ENCODE measurements at places on chromosomes 13 and 19. TPM values are rescaled to one million over a fixed set of nuclear protein-coding genes. Genes with fewer than 3 reads are reported as not detected.

The OR7G1 gene
- total RNA-seq: not detected

The GPC6 gene
- total RNA-seq: not detected

The LAIR1 gene
- 22.2 TPM for total RNA-seq

The PSG6 gene
- not detected for total RNA-seq

The PLPP2 gene
- 0.60 TPM for total RNA-seq

The DIRAS1 gene
- total RNA-seq: 0.40 TPM

The SLC10A2 gene
- not detected for total RNA-seq

The PRSS57 gene
- total RNA-seq: not detected

The ZNF675 gene
- 17.7 TPM for total RNA-seq

The LILRA1 gene
- 2.1 TPM for total RNA-seq

- no peak for DNase-seq
These were observed 1198.5 kb downstream of the EFNB2 start for GRCh38 chr13:105336706-105337576.

GRCh38 chr13:32200741-32201140 lies 114.4 kb downstream of the ZAR1L start:
- DNase-seq: no peak

DNA sequence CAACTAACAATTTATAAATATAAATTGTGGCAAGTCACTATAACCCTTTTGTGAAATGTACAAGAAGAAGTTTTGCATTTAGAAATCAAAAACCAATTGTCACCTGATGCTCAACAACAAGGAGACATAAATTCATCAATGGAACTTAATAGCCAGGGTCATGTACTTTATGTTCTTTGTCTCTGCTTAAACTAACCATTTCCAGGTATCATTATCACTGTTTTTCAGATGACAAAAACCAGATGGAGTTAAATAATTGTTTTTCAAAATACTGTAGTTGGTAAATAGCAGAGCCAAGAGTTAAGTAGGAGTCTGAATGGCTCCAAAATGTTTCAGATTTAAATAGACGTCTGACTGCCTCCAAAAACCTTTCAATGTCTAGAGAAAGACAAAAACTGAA lies 72.3 kb upstream of the MAB21L1 start:
- DNase-seq: no peak

GRCh38 chr19:54646331-54646841 lies 16.1 kb downstream of the LILRB1 start:
- no peak for DNase-seq

- DNase-seq: no peak
These were observed 19.7 kb downstream of the ZNF700 start for GRCh38 chr19:11944656-11945055.

- DNase-seq: no peak
These were observed 17.1 kb downstream of the GAS6 start for GRCh38 chr13:113846636-113847318.

DNA sequence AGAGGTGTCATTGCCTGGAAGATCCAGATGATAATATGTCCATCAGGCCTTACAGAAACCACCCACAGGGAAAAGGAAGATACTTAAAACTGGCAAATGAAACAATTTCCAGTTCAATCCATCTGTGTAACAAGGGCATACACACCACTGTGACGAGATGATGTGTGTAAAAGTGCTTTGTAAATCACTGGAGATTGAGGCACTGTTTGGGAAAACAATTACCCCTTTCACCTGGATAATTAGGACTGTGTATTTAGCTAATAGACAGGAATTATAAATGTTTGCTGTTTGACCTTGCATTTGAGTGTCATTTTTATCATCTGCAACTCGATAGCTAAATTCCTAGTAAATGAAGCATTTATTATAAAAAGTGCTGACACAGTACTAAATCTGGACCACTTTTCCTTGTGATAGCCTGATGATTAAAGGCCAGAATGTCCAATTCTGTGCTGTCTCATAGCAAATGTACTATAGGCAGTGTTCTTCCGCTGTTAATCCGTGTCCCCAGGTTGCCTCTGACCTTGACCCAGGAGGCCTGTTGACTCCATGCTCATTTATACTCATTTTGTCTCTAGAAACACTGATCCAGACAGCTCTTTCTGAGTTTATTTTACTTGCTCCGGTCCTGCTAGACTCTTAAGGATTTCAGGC lies 105.8 kb downstream of the LACC1 start:
- no peak for DNase-seq

DNA sequence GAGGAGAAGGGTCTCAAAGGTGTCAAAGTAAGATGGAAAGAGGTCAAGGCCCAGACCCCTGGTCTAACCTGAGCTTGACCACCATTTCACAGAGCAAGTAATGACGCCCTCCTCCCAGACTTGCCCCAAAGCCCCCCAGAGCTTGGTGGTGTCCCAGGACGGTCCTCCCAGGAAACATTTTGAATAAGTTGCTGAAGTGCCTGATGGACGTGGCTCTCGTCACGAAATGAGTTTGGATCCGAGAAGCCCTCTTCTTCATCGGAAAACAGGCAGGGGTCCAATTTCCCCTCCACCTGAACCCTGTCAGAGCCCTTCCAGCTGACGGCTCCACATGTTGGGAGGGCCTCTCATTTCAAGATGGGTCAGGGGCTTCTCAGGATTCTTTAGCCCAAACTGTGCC lies 54.5 kb upstream of the TPM4 start:
- no peak for DNase-seq

DNA sequence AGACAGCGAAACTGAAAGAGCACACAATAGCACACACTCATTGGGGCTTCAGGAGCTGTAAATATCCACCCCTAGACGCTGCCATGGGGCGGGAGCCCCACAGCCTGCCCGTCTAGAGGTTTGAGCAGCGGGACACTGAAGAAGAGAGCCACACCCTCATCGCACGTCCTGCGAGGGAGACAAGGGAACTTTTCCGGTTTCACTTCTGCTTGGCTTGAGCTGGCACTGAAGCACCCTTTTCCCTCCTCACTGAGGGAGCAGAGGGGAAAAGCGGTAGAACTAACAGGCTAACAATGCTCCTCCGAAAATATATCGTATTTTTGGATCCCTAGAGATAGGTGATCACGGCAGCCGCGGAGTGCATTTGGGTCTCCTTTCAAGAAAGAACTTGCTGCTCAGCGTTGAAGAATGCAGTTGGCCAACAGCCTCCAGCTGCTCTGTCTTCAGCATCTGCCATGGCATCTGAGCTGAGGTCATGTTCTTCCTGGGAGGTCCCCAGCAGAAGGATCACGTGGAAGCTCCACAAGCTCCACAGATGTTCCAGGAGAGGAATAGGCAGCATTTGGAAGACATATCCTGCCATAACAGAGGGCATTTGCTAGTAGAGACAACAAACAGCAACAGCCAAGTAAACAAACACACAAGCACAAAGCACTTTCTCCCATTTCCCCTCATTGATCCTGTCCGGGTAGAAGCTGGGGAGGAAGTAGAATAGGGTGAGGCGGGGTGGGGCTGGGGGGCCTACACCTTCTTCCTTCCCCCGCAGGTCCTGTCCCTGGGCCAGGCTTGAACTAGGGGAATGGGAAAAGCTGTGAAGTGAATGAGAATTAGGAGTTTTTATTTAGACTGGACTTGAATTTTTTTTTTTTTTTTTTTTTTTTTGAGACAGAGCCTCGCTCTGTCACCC lies 44.8 kb upstream of the ALOX5AP start:
- no peak for DNase-seq

GRCh38 chr13:77222909-77223308 lies 104.0 kb downstream of the MYCBP2 start:
- DNase-seq: no peak

GRCh38 chr19:18737954-18738351 lies 53.2 kb downstream of the COMP start:
- no peak for DNase-seq

GRCh38 chr13:89763005-89763404 lies 1584.5 kb upstream of the MIR17HG start:
- no peak for DNase-seq

DNA sequence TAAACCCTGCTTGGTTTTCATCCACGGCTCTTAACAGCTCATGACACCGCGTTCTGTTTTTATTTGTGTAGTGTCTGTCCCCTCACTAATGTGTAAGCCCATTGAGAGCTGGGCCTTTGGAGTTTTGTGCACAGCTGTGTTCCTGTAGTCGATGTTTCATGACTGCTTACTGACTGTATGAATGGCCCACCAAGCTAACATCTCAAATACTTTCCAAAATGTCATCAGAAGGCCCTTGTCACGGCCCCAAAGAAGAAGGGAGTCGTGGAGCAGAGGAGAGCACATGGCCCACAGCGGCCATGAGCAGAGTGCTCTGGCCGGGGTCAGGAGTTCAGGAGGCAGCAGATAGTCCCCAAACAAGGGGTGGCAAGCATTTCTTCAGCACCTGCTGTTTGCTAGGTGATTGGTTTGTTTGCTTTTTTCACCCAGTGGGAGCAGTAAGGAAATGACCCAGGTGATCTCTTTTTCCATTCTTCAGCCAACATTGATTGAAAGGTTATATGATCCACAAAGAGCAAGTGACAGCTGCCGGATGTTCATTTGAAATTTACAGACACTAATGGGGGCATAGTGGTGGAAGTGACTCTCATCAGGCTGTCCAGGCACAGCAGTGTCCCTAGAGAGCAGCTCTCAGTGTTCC lies 315.2 kb downstream of the ATP8A2 start:
- no peak for DNase-seq

- DNase-seq: no peak
These were observed 56.8 kb downstream of the POLR1D start for GRCh38 chr13:27678306-27679040.

- no peak for DNase-seq
These were observed 40.7 kb upstream of the MCF2L start for GRCh38 chr13:112928020-112928971.

- no peak for DNase-seq
These were observed 9.3 kb downstream of the LILRA4 start for GRCh38 chr19:54329476-54330165.

DNA sequence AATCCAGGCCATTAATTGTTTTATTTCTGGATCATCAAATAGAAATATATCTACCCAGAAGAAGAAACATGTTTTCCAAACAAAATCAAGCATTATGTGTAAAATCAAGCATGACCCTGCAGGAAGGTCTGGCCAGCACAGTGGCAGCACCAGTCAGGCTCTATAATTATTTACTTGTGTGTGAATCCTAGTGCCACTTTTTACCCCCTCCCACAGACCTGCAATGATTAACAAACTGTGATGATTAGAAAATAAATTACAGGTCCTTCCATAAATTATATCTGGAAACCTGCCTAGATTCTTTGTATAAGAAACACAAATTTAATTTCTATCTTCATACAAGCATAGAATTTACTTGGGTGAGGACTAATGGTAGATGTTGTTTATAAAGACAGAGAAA lies 186.1 kb downstream of the GPC6 start:
- DNase-seq: no peak

- no peak for DNase-seq
These were observed 868 bp upstream of the UBAC2 start for GRCh38 chr13:99199541-99200431.

DNA sequence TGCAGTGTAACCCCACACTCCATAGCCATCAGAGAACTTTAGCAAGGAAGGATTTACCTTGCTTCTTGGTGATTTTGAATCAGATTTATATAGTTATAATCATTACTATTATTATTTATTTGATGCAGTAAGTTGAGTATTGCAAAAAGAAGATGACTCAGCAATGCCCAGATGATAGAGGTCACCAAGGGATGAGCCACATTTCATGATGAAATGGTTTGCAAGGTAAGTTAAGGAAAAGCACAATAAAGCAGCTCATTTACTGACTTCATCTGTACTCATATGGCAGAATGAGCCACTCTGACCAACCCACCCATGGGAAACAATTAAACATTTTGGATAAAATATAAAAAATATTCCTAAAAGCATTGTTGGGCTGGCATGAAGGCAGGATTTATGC lies 59.1 kb downstream of the AKAP11 start:
- no peak for DNase-seq

DNA sequence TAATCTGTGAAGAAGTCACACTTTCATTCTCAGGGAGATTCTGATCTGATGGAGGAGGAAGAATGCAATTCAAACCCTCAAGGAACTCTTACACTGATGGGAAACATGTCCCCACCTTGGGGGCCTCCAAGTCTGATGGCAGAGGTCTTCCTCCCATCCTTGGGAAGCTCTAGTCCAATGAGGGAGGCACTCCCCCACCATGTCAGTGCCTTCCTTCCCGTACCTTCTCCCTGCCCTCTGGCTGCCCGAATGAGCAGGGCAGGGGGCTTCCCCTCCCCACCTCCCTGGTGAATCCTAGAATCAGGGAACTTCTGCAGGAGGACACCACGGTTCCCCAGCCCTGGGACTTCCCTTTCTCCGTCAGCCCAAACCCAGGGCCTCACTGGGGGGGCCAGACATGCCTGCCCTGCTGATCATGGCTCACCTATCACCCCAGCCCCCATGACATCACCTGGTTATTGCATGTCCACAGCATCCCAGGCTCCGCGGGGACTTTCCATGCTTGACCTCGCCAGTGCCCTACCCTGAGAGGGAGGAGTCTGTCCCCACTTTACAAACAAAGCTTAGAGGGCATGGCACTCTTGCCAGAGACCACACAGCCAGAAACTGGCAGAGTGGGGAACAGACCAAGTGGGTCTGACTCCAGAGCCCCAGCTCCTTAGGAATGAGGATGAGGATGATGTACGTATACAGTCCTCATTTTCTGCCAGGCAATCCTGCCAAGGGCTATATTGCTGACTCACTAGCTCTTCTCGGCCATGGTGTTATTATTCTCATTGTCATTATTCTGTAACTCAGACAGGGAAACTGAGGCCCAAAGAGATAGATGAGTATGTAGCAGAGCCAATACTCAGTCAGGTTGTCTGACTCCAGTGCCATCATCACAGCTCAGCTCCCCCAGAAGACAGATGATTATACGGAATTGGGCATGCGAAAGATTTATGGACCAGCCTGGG lies 9.6 kb upstream of the BCL3 start:
- DNase-seq: no peak

DNA sequence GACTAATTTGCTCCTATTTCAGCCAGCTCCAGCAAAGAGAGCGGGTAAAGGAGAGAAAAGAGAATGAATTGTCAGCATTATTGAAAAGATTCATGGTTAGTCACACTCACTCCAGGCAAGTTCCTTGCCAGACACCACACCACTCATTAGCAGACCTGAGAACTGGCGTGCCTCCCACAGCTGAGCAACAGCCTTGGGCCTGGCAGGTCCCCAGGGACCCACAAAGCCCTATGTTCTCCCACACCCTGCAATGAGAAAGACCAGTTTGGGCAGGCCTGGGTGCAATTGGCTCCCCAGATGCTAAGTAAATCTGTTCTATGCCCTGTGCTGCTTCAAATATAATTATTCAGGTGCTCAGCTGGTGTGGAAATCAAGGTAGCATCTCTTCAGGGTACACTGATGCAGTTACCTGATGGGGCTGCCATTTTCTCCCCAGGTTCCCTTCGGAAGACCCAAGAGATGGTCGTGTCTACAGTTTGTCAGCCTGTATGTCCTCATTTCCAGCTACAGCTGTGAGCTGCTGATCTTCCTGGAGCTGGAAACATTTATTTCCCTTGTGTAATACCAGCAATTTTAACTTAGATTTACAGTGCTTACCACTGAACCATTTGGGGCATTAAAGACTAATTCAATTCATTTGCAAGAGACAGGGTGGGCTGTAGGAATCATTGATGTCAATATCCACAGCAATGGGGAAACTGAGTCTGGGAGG lies 405.0 kb downstream of the COG6 start:
- no peak for DNase-seq

Data from T-helper 17 cell (primary cell).